ENCODE measurements at places on chromosomes 7 and 10. TPM values are rescaled to one million over a fixed set of nuclear protein-coding genes. Genes with fewer than 3 reads are reported as not detected.

DNA sequence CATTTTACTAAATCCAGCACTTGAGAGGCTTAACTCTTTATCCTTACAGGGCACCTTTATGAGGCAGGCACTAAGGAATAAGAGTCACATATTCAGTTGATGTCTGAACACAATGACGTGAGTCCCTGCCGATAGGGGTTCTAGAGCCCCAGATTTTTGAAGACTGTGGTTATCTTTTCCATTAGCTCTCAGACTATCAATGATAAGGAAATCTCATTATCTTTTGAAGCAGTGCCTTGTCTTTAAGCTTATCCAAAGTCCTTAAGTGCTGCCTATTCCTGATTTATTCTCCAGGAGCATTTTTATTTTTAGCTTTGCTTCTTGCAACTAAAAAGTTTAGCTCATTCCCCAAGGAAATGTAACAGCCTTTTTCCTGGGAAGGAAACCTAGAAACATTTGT, 444.1 kb upstream of the LRRN3 start:
- no peak for DNase-seq

DNA sequence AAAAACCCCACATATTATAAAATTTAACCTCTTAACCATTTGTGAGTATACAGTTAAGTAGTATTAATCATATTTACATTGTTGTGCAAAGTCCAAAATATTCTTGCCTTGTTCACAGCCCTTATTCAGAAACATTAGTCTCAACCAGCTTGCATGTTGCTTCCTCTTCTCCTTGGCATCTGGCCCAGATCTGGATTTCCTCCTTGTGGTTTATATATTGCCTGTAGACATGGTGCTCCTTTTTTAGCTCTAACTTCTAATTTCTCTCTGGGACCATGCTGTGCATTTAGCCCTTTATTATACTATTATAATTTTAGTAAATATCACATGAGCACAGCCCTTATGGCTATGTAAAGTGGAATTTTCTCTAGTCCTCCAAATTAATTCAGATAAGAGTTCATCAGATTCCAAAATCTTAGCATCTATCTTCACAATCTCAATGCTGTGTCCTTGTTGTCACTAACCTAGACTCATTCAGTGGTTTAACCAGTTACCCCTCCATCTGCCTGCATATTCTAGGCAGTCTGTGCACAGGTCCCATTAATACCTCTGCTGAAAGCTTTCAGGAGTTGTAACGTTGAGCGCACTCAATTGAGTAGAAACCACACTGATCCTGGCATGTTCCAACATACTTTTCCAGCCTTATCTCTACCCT, 7.9 kb downstream of the CPED1 start:
- DNase-seq: peak; percentile 33

GRCh38 chr10:33293076-33293475, 41.4 kb downstream of the NRP1 start:
- DNase-seq: no peak

Gene ZNF488
- polyA plus RNA-seq: 4.0 TPM

DNA sequence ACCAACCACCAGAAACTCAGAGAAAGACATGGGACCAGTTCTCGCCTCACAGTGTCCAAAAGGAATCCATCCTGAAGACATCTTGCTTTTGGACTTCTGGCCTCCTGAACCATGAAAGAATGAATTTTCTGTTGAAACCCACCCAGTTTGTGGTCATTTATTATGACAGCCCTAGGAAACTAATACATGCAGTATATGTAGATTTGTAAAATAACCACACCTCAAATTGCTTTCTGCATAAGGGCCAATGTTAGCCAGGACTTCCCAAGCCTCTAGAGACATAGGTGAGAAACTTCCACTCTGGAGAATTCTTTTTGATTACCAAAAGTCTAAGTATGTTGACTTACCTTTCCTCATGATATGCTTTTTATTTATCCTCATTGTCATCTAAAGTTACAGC, 210.5 kb upstream of the SP4 start:
- DNase-seq: no peak

DNA sequence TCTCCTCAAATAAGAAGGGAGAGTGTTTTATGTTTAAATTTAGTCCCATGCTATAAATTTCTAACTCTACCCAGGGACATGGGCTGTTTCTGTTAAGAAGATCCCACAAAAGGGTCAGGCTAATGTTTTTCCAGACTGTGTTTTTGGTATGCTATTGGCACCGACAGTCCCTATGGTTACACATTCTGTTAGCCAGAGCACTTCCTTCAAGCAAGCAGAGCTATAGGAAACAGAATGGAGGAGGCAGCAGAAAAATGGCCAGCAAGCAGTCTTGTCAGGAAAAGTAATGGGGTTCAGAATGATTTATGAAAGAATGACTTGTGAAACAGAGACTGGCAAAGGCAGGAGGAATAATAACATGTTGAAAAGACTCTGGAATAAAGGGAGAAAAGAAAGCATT, 44.8 kb upstream of the PHYHIPL start:
- DNase-seq: no peak

Gene CYP2W1
- 0.17 TPM for polyA plus RNA-seq

Gene SPDYE1
- polyA plus RNA-seq: not detected

DNA sequence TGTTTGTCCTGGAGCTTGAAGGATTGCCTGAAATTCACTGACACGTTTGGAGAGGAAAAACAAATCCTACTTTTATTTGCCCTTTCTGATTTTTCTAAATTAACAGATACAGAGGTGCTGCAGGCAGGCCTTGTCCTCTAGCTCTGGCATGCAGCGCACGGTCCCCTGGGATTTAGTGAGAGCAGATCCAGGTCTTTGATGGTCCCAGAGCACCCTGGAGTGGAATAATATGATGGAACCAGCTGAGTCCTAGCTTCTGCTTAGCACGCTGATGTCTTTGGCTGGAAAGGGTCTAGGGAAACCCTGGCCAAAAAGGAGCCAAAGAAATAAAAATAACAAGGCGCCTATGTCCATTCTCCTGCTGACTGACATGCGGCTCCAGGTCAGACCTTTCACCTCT, 40.5 kb downstream of the C10orf120 start:
- no peak for DNase-seq

GRCh38 chr10:96417441-96417840, 58.6 kb upstream of the OPALIN start:
- DNase-seq: peak; percentile 18

- DNase-seq: peak; percentile 70
These were observed 669 bp downstream of the PI4K2A start for GRCh38 chr10:97640868-97641811.

DNA sequence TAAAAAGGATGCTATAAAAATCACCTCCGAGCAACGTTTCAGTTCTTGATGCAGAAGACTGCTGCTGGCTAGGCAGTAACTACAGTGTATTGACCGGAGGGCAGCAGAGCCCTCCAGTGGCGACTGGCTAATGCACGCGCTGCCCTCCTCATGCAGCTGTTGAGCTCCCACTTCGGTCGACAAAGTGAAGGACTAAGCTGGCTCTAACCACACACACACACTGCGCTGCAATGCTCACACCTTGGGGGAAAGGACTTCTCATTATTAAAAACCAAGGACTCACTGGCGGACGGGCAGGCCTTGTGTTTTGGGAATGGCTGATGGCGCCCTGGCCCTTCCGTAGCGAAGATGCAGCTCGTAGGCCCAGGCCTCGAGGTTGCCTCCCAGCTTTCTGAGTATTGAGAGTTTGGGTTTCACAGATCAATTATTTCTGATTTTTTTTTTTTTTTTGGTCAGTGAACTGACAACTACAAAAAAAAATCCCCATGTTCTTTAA, 120.9 kb upstream of the DIP2C start:
- peak; percentile 47 for DNase-seq

GRCh38 chr10:98030093-98030821, at the start of gene CRTAC1:
Gene CRTAC1 (minus strand): TSS chr10:98030621. CDS start chr10:98030472, 149 bp downstream.
- peak; percentile 91 for DNase-seq

Gene MYH16
- polyA plus RNA-seq: not detected

Gene DHTKD1
- 21.5 TPM for polyA plus RNA-seq

- DNase-seq: no peak
These were observed 104.5 kb downstream of the GALNT17 start for GRCh38 chr7:71236230-71237105.

GRCh38 chr10:69835875-69836730, 34.4 kb downstream of the COL13A1 start:
- DNase-seq: peak; percentile 89

Gene PCLO
- 4.0 TPM for polyA plus RNA-seq

GRCh38 chr7:18289788-18290187, 205.8 kb upstream of the HDAC9 start:
- no peak for DNase-seq

Gene FAM25G
- polyA plus RNA-seq: not detected

- DNase-seq: peak; percentile 73
These were observed 40.0 kb upstream of the INSIG1 start for GRCh38 chr7:155257482-155258225.

GRCh38 chr10:44242091-44242490, 142.8 kb downstream of the CXCL12 start:
- DNase-seq: no peak

DNA sequence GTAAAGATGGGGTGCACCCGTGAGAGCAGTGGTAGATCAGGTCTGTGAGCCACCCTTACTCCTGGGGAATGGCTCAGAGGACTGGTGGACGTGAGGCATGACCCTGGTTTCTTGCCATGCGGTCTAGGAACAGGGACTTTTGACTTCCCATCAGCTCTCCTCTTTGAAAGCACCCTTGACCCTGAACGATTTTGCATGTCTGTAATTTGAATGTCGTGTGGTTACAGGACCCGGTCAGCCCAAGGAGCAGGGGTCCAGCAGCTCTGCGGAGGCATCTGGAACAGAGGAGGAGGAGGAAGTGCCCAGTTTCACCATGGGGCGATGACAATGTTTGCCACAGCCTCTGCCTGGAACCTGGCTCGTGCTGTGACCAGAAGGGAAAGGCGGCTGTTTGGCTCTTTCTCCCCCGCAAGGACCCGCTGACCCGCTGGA, 8.6 kb upstream of the ORAI2 start:
- no peak for DNase-seq

Gene SFTPA1
- polyA plus RNA-seq: not detected

- DNase-seq: no peak
These were observed 84.4 kb upstream of the SEM1 start for GRCh38 chr7:96794063-96794462.

DNA sequence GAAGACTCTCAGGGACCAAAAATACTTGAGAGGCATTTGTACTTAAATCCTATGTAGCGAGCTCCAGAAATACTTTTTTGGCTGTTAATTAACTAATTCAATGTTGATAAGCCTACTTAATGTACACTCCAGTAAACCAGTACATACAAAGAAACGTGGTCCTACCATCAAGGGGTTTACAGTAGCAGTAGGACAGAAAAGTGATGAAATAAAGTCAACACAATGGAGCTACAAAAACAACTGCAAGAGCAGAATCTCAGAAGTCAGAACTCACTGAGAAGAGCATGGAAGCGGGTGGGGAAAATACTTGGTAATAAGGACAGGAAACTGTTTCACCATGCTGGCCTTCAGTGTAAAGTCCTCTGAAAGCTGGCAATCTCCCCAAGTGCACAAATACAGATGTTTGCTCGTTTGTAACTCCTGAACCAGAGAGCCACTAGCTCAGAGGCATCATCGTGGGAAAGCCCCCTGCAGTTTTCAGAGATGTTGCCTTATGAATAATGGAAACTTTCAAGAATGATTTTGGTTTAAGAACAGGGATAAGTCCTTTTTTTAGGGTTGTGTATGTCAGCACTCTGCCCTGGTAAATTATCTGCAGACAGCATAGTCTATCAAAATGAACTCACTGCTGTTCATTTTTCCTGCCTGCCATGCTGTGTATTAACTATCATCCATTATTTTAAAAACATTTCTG, 233.2 kb downstream of the SORCS1 start:
- DNase-seq: no peak

Gene NPC1L1
- polyA plus RNA-seq: 2.4 TPM

Gene RADIL
- polyA plus RNA-seq: 1.7 TPM

- DNase-seq: no peak
These were observed 141.1 kb upstream of the PCBD1 start for GRCh38 chr10:71029411-71029892.

GRCh38 chr10:91700273-91700672, 67.4 kb upstream of the PPP1R3C start:
- DNase-seq: no peak

Gene PHTF2
- 6.0 TPM for polyA plus RNA-seq

GRCh38 chr7:47422611-47423010, 159.3 kb downstream of the TNS3 start:
- peak; percentile 43 for DNase-seq

Gene OIT3
- polyA plus RNA-seq: not detected

DNA sequence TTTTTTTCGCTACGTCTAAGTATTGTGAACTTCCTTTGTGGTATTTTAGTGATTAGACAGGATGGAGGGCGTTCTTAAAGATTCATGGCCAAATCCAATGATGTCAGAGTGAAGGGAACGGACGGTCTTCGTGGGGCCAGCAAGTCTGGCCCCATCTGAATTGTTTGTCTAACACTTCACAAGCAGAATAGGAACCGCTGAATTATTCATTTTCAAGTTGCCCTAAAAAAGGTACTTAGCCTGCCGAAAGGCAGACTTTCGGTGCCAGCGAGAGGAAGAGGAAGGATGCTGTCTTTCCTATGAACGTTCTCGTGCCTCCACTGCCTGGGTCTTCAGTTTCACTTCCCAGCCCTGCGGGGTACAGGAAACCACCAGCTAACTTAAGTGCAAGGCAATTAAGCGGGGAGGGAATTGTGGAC, 145.7 kb upstream of the SH2B2 start:
- DNase-seq: no peak

Gene ZNF32
- 73.7 TPM for polyA plus RNA-seq

Gene SLC26A5
- not detected for polyA plus RNA-seq

Gene ZNF804B
- polyA plus RNA-seq: not detected

DNA sequence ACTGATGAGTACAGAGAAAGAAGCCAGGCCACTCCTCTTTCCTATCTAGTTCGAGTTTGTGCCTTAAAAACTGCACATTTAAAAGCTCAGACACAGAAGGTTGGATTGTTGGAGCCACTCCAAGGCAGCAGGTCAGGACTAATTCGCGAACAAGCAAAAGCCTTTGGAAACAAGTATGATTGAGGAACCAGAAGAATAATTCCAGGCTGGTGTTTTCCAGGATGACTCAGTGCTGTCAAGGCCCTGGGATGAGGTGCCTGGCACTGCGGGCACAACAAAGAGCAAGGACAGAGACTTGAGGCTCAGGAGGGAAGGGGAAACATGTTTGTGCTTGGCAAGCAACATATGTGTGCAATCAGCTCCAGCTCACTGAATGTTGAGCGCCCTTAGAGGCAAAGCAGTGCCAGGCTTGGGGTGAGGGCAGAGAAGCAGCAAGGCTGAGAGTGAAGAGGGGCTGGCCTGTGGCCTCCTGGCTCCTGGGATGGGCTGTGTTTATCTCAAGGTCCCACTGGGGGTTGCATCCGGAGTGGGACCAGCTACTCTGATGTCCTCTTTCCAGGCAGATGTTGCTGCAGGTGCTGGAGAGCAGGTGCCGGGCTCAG, 44.1 kb downstream of the VSTM4 start:
- DNase-seq: no peak
